Endothelial cell of coronary artery (primary cell): ENCODE measurements at places on chromosomes 6 and 20. TPM values are rescaled to one million over a fixed set of nuclear protein-coding genes. Genes with fewer than 3 reads are reported as not detected.

The MAFB gene
- 0.28 and 0.63 TPM in 2 replicates for total RNA-seq

The SNAP25 gene
- total RNA-seq = not detected in 2 replicates

The BAK1 gene
- total RNA-seq = 16.8 and 24.3 TPM in 2 replicates

The TPD52L1 gene
- total RNA-seq = 2.9 and 3.3 TPM in 2 replicates

The PPP1R14C gene
- total RNA-seq = 0.47 TPM in 1 of 2 replicates, not detected in the other

The HUS1B gene
- 1.3 and 1.6 TPM in 2 replicates for total RNA-seq

The MYCT1 gene
- 104 and 116 TPM in 2 replicates for total RNA-seq

The EIF6 gene
- 154 and 213 TPM in 2 replicates for total RNA-seq

The TCFL5 gene
- total RNA-seq = 11.4 and 11.9 TPM in 2 replicates

The LY6G6C gene
- not detected in 2 replicates for total RNA-seq

The ACTL10 gene
- 1.6 and 3.1 TPM in 2 replicates for total RNA-seq

The LY6G6D gene
- total RNA-seq = not detected in 2 replicates

The IL17A gene
- not detected in 2 replicates for total RNA-seq

The LY6G5C gene
- total RNA-seq = 1.1 and 1.3 TPM in 2 replicates

The IMPG1 gene
- total RNA-seq = not detected in 2 replicates

The HEY2 gene
- 1.1 and 4.1 TPM in 2 replicates for total RNA-seq

The BPIFB4 gene
- not detected in 2 replicates for total RNA-seq

The ENPP1 gene
- 0.47 and 2.1 TPM in 2 replicates for total RNA-seq

The BCLAF1 gene
- 110 and 116 TPM in 2 replicates for total RNA-seq

The EFCAB8 gene
- 0.19 and 0.27 TPM in 2 replicates for total RNA-seq

The PIM1 gene
- 1.4 and 3.6 TPM in 2 replicates for total RNA-seq

The SLC17A9 gene
- 6.6 and 13.8 TPM in 2 replicates for total RNA-seq

The TMEM244 gene
- not detected in 2 replicates for total RNA-seq

The GSTA2 gene
- not detected in 2 replicates for total RNA-seq

The MACROD2 gene
- total RNA-seq = 0.47 and 1.1 TPM in 2 replicates

The QRSL1 gene
- 9.5 and 10.4 TPM in 2 replicates for total RNA-seq

The CYP39A1 gene
- 0.09 and 0.18 TPM in 2 replicates for total RNA-seq

The OXT gene
- total RNA-seq = not detected in 2 replicates

The SLC26A8 gene
- total RNA-seq = not detected in 2 replicates

The CST1 gene
- 0.18 and 0.38 TPM in 2 replicates for total RNA-seq

The BCAS1 gene
- under 0.01 TPM in 1 of 2 replicates, not detected in the other for total RNA-seq

The C20orf202 gene
- total RNA-seq = 0.09 TPM in 1 of 2 replicates, not detected in the other

The COL9A3 gene
- total RNA-seq = 0.19 and 0.27 TPM in 2 replicates

The NRSN1 gene
- total RNA-seq = not detected in 2 replicates

The NRN1 gene
- 23.5 and 26.3 TPM in 2 replicates for total RNA-seq

The HCRTR2 gene
- not detected in 2 replicates for total RNA-seq

The CUTA gene
- total RNA-seq = 46.1 and 59.4 TPM in 2 replicates

The RNF217 gene
- 15.0 and 21.6 TPM in 2 replicates for total RNA-seq

The HSPA1L gene
- 0.72 and 0.85 TPM in 2 replicates for total RNA-seq

The GSTA4 gene
- total RNA-seq = 15.1 and 17.1 TPM in 2 replicates

The ARFGEF3 gene
- total RNA-seq = 1.7 and 4.8 TPM in 2 replicates

The ESR1 gene
- under 0.01 TPM in 1 of 2 replicates, not detected in the other for total RNA-seq

The GSTA3 gene
- total RNA-seq = not detected in 2 replicates

The LTB gene
- 2.1 and 2.3 TPM in 2 replicates for total RNA-seq

The PRRT1 gene
- total RNA-seq = 0.09 TPM in 1 of 2 replicates, not detected in the other

The KHDC1L gene
- not detected in 2 replicates for total RNA-seq

The LPA gene
- total RNA-seq = not detected in 2 replicates
